ENCODE measurements at places on chromosomes 11 and 22.

DNA sequence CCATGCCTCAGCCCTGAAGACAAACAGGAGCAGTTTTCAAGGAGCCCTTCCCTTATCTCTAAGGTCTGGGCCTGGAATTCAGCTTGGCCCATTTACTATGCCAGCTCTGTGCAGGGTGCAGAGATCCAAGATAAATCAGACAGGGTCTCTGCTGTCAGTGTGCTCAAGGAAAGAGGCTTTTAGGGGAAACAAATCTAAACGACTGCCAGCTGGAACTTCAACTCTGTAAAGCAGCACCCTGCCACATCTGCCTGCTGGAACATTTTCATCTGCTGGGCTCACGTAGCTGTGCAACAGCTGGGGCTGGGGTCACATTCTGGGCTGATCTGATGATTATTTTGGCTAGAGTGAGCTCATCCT lies 19.8 kb upstream of the EHF start:
- DNase-seq = no peak

DNA sequence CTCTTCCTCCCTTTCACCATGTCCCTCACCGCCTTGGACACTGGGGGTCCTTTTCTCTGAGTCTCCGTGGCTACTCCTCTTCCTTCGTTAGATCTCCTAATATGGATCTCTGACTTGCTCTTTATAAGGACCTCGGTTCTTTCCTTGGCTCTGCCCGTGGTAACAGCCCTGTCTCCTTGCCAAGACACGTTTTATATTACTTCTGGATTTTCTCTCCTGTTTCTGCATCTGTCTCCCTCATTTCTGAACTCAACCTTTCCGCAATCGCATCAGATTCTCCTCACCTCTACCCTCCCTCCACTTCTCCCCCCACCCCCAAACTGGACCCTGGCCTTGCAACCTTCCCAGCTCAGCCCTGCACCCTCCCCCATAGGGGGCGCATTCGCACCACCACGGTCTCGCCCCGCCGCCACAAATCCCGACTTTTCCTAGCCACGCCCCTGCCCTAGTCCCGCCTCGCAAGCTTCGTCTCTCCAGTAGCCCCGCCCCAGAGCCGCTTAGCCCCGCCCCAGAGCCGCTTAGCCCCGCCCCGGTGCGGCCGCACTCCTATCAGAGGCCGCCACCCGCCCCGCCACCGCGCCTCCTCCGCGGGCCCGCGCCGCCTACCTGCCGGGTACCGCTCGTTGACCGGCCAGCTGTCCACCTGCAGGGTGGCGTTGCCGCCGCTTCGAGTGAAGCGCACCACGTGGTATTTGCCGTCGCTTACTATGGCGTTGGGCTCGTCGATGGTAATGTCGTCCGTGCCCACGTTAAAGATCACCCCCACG lies 39.0 kb downstream of the SLC22A12 start:
- DNase-seq = no peak

DNA sequence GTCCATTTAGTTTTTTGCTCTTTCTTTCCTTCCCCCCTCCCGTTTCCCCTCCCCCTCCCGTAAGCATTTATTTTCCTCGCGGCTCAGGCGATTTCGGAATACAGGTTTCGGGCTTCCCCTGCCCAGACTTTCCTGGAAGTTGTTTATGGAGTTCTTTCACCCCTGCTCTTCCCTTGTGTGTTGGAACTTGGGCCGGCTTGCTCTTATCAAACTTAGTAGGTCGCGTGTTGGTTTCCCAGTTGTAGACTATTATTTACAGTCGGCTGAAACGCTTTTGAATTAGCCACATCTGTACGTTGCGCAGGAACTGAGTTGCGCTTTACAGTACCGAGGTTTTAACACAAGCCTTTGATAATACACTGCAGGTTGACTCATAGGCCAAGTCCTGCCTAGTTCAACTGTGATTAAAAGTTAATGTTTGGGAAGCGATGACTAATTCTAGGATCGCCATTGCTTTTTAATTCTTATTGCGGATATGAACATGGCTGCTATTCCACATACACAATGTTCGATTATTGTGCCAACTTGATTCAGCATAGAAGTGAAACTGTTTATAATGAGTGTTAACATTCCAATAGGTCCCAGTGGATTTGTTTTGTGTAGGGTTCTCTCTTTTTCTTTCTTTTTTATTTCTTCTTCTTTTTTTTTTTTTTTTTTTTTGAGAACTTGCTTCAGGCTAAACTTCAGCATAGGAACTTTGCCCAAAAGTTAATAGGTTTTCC lies 1.7 kb downstream of the YAP1 start:
- DNase-seq = no peak

DNA sequence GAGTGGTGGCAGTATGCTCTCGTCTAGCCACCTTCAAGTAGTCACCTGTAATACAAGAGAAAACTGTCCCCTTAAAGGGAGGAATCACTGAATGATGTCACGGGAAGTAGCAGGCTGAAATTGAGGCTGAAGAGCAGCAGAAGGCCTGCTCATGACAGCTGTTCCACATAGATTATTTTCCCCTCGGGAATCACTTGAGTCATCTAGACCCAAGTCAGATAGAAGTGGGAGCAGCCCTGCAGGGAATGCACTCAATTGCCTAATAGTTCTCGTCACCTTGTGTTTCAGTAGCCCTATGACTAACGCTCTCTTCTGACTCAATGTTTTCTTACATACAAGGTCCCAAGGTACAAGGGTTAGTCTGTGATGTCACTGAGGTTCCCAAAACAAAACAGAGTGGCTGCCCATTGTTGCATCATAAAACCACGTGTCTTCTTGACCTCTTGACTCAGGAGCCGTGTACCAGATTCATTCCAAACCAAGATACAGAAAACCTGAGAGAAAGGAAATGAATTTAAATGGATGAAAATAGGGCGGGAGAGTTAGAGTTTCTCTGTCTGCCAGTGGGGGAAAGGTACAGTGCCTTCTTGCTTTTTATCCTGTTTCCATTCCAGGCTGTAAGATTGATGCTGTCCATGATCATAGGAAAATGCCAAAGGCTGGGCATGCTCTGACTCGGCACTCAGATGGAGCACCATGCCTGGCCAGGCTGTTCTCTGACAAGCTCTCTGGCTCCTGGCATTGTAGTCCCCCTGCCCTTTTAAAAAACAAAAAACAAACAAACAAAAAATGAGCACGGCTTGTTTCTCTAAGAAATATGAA lies 21.6 kb upstream of the C11orf96 start:
- no peak for DNase-seq

- no peak for DNase-seq
These were observed 15.5 kb downstream of the TEF start for GRCh38 chr22:41397143-41397811.

- no peak for DNase-seq
These were observed 1.9 kb downstream of the SMTNL1 start for GRCh38 chr11:57539342-57539741.

GRCh38 chr22:23682077-23682476 lies 8.7 kb upstream of the RGL4 start:
- DNase-seq = no peak

All from hypothalamus (tissue), 51 donors.